ENCODE measurements at places on chromosomes 1 and 21.
A peak's percentile ranks its signal among the peaks of the same experiment; 100 is the strongest.

DNA sequence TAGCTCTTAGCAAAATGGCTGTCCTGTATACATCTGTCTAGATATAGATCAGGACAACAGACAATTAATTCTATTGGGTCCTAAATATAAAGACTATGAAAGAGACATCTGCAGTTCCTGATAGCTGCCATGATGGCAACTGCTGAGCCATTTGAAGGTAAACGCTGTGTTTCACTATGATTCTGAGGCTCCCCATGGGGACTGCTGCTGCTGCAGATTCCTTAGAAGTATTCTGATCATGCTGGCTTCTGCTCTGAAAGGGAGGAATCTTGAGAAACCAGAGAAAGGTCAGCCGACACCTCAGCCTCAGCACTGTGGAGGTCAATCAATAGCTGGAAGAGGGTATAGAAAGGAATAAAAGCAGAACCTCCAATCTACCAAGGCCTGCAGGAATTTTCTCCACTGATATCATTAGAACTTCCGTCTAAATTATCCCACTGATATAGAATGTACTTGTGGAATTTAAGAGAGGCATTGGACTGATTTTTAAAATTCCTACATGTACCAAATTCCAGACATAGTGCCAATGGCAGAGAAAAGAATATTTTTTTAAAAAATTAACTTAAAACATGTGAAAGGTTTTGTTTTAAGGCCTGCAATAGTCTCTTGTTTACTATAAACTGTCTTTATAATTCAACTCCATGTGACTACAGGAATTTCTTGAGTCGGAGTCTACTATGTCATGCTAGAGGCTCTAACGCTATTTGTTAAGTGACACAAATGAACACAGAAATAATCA, 53.2 kb downstream of the DDAH1 start:
- DNase-seq: no peak

DNA sequence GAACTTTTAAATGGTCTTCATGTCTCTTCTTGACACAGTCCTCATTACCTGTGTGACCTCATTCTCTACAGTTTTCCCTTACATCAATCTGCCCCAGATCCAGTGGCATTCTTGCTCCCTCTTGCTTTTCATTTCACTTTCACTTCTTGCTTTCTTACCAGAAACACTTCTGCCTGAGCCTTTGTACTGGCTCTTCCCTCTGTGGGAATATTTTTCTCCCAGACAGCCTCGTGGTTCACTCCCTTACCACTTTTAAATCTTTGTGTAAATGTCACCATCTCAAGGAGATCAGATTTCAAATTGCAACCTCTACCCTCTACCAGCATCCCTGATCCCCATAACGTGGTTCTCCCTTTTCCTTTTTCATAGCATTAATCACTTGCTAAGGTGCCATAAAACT, 73.2 kb downstream of the DISC1 start:
- DNase-seq: no peak

GRCh38 chr1:161180639-161181038, 3.3 kb upstream of the B4GALT3 start:
- DNase-seq: no peak

GRCh38 chr1:163785868-163786405, 464.2 kb downstream of the NUF2 start:
- no peak for DNase-seq

DNA sequence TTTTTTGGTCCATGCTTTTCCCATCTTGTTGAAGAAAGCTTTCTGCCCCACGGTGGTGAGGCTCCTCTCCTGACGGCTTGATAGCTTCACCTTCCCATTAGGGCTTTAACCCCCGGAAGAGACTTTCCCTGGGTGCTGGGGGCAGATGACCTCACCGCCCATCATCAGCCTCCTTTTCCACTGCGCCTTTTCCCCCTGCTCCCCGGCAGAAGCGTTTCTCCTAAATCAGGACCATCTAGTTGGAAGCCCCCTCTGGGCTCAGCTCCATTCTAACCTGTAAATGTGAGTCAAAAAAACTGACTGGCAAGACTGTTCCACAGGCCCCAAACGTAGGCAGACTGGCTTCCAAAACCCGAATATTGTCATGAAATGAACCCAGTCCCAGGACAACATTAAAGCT, 6.7 kb downstream of the POFUT2 start:
- DNase-seq: no peak

DNA sequence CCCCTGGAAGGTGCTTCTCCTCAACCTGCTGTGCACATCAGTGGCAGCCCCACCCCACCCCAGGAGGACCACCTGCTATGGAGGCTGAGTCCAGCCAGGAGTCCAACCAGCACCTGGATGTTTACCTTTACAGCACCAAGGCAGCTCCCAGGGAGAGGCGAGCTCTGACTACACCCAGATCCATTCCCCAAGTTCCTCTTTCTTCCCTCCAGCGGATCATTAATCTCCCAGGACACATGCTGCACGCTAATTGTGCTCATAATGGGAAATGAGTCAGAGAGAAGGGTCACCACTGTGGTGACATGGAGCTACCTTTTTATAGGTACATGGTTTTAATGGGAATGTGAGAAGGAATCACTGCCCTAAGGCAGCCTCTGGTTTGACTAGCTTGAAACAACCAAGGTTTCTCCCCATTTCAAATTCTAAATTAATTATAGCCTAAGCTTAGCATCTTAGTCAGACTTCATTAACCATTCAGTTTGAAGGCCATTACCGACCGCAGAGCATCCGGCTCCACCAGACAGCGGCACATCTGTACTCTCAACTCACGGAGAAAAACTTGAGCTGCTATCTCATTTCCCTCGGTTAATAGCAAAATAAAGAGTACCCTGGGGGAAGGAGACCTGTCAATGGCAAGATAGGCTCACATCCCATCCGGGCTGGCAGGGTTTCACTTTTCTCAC, 173.1 kb upstream of the GALNT2 start:
- peak; percentile 29 for DNase-seq

DNA sequence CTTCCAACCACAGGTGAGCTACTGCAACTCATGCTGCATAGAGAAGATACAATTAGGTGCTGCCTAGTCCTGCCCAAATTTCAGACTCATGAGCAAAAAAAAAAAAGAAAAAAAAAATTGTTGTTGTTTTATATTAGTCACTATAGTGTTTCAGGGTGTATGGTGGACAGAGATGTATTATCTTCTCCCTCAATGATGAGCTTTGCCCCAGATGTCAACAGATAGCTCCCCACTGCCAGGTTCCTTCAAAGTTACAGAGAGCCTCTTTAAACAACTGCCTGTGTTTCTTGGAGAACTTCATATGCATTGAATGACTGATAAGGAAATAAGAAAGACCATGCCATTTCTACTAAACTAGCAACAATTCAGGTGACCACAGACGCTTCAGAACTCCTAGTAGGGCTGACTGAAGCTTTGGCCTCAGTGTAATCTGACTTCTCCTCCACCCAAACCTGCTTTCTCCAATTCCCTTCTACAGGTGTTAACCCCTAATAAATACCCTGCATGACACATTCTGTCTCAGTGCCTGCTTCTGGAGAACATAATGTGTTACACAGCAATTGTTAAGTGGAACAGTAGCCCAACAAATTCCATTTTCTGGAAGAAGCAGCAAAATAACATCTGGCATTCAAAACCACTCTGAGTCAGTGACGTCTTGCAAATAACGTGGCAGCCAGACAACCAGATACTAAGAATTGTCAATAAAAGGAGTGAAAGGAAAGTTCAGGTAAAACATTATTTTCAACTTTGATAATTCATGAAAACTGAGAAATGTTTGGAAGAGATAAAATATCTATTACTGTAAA, 147.7 kb downstream of the CDC42BPA start:
- DNase-seq: no peak

DNA sequence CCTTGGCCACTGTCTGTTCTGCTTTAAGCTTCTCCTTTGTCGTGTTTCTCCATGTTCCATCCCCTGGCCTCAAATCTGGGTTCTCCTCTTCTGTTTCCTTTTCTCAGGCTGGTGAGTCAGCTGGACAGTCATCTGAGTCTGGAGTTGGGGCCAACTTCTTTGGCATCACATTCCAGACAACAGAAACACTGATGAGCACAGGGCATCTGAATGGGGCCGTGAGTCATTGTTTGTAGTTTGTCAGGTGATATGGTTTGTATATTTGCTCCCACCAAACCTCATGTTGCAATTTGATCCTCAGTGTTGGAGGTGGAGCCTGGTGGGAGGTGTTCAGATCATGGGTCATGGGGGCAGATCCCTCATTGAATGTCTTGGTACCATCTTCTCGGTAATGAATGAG, 14.3 kb upstream of the OLIG2 start:
- no peak for DNase-seq

Data from colonic mucosa (tissue), 4 donors.